ENCODE measurements at places on chromosomes 2 and 18.
A peak's percentile ranks its signal among the peaks of the same experiment; 100 is the strongest.

DNA sequence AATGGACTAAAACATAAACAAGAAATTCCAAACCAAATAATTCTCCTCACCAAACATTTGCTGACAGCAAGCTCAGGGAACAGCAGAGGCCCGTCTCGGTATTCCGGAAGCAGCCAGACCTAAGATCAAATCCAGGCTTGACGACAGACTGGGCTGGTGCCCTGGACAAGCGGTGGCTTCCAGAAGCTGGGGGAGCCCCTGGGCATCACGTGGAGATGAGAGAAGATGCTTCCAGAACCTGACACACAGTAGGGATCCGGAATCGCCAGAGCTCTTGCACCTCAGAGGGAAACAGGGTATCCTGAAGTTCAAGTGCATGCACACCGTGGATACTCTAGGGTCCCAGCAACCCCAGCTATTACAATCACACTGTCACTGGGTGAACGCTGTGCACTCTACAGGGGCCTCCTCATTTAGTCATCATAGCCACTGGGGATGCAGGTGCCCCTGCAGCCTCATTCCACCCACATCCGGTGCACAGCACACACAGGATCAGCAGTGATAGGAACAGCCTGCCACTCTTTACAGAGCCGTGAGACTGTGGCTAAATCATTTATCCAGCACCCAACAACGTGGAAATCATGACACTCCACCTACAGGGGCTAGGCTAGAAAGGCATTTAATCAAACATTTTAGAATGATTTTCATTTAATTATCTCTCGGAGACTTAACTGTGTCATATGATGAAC, 102.6 kb downstream of the HDAC4 start:
- DNase-seq: peak; percentile 19

- DNase-seq: no peak
Observed at GRCh38 chr2:27931361-27931950, 40.9 kb downstream of the BABAM2 start.

DNA sequence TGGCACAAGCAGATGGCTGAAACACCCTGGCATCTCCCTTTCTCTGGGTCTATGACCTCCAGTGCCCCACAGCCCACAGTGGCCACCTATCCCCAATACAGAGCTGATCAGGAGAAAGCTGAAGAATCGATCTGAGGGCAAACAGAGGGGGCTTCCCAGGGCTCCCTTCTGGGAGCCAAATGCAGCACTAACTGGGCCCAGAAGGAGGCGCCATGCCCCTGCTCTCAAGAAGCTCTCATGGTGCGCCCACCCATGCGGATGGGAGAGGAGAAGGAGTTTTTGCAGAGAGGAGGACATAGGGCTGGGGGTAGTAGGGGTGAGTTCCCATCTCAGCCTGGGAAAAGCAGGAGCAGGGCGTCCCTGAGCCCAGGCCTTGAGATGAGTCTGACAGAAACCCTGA, 787.3 kb upstream of the RAB6C start:
- DNase-seq: no peak

DNA sequence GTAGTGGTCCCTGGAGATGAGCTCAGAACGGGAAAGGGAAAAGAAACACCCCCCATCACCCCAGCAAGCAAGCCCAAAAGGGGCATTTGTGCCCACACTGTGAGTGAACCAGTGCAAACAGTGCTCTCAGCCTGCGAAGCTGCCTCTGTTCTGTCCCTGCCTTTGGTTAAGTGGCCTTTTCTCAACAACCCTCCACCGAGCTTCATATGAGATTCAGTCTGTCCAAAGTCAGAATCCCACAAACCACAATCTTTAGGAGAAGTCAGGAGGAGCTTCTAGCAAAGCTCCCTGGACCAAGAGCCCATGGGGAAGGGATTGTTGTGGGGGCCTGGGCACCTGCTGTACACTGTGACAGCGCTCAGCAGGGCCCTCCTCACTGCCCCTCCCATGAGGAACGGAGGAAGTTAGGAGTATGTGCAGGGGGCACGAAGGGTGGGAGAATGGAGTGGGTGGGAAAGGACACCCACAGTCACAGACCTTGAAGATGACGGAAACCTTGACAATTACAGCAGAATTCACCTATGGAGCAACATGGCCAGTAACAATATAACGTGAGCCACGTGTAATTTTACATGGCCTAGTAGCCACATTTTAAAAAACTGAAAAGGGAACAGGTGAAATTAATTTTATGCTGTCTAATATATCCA, 119.5 kb downstream of the SMAD7 start:
- peak; percentile 70 for DNase-seq

GRCh38 chr2:46236876-46237859, 60.0 kb upstream of the EPAS1 start:
- no peak for DNase-seq

- no peak for DNase-seq
Observed at GRCh38 chr18:21805771-21806366, 65.3 kb downstream of the MIB1 start.

DNA sequence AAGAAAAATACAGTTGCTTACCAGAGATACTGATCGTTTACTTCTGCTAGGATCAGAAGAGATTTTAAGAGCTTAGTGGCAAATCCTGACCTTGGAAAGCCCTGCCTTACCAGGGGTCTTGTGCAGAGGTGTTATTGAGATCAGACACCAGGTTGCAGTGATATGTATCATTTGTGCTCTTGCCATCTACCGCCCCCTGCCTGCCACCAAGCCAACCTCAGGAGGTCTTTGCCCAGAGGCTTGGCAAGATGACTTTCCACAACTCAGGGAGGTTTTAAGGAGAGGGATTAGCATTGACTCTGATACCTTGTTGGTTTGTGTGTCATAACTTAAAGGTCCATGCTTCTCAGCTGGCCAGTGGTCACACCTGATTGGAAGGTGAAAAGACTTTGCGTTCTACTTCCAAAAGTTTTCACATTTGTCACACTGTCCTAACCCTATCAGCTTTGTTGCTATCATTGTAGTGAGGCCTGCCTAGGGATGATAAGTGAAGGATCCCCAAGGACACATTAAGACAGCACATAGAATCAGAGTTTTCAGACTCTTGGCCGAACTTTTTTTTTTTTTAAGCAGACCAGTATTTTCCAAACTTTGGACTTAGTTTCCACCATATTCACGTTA, 46.2 kb upstream of the MGAT5 start:
- no peak for DNase-seq

- no peak for DNase-seq
Observed at GRCh38 chr2:230225486-230225885, at the start of gene SP140. Gene SP140, plus strand, starts transcription at chr2:230225736. Its CDS starts 109 bp downstream, at chr2:230225845.

GRCh38 chr2:155151945-155152344, 453.4 kb downstream of the KCNJ3 start:
- DNase-seq: no peak

DNA sequence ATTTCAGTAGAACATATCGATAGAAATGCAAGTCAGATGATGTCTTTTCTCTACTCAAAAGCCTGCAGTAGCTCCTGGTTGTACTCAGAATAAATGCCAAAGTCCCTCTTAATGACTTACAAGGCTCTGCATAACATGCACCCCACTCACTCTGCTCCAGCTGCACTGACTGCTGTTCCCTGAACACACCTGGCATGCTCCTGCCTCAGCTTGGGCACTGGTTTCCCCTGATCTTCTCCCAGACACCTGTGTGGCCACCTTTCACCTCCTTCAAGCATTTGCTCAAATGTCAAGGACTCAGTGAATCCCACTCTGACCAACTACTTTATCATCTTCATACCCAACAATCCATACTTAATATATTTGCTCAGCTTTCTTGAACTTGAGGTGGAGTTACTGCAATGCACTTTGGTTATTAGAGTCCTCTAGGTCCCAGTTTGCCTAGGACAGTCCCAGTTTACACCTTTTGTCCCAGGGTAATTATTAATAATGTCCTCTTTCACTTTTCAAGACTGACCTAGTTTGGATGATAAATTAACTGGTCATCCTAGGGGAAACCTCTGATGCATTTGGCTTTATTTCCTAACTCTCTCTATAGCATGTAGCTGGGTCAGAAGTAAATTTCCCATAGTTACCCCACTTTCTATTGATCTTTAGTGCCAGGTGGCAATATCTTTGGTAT, 44.1 kb downstream of the ACAA2 start:
- no peak for DNase-seq

GRCh38 chr2:21288299-21288698, 164.5 kb downstream of the TDRD15 start:
- DNase-seq: no peak

- DNase-seq: no peak
Observed at GRCh38 chr2:194203898-194204297, 1453.1 kb upstream of the SLC39A10 start.

DNA sequence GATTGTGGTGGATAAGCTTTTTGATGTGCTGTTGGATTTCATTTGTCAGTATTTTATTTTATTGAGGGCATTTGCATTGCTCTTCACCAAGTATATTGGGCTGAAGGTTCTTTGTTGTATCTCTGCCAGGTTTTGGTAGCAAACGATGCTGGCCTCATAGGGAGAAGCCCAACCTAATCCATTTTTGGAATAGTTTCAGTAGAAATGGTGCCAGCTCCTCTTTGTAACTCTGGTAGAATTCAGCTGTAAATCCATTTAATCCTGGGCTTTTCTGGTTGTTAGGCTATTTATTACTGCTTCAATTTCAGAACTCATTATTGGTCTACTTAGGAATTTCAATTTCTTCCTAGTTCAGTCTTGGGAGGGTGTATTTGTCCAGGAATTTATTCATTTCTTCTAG, 309.8 kb upstream of the SETBP1 start:
- DNase-seq: no peak

- DNase-seq: no peak
Observed at GRCh38 chr2:104406261-104406726, 447.6 kb upstream of the POU3F3 start.

- peak; percentile 55 for DNase-seq
Observed at GRCh38 chr2:198873503-198874471, 584.0 kb downstream of the SATB2 start.

- DNase-seq: no peak
Observed at GRCh38 chr2:234218266-234219045, 168.0 kb downstream of the SPP2 start.

DNA sequence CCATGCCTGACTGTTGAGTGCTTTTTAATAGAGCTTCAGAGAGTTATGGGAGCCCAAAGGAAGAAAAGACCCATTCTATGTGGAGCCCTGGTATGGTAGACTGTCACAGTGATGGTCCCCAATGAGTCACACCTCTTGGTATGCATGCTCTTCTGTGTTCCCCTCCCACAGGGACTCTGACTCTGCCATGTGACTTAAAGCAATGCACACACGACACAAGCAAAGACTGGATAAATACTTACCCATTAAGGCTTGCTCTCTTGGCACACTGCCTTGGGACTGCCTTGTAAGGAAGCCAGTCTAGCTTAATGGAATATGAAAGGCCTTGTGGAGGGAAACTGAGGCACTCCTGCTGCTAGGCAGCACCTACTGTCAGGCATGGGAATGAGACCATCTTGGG, 16.7 kb upstream of the DTNB start:
- peak; percentile 56 for DNase-seq

DNA sequence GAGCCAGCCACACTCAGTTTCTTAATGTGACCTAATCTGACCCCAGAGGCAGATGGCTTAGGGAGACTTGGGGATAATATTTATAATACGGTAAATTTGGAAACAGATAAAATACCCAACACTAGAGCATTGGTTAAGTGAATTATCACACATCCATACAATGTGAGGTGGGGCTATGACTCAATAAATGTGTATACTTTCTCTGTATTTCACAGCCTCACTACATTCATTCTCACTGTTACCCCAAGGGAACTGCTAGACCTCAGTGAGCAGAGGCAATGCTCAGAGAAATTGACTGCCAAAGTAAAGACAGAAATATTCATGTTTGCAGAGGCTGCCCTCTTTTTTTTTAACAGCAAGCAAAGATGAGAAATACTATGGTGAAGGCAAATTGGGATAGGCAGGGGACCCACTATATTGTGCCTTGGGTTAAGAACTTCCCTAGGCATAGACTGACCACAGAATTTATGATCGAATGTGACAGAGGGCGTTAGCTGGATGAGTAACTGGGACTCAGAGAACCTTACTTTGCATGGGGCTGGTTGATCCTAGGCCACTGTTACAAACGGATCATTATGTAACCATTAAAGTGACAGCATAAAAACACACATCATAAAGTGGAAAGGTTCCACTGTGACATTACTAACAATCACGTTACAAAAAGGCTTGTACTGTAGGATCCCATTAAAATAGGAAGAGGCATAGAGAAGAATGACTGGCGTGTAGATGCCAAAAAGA, 246.0 kb upstream of the LYPD1 start:
- peak; percentile 76 for DNase-seq

DNA sequence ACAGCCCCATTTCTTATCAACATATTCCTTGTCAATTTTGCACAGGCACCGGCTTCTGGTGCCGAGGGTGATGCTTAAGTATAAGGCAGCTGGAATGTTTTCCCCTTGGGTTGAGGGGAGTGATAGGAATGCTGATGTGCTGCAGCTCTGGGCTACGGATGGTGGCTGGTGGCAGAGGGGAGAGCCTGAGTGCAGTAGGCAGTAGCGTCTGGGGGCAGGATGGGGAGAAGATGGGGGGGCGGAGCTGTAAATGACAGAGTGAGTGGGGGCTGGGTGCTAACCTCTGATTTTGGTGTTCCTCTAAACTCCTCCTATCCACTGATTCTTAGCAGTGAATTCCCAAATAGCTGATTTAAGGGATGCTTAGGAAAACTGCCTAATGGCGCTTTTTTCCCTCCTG, 20.7 kb downstream of the TMEM178A start:
- no peak for DNase-seq

DNA sequence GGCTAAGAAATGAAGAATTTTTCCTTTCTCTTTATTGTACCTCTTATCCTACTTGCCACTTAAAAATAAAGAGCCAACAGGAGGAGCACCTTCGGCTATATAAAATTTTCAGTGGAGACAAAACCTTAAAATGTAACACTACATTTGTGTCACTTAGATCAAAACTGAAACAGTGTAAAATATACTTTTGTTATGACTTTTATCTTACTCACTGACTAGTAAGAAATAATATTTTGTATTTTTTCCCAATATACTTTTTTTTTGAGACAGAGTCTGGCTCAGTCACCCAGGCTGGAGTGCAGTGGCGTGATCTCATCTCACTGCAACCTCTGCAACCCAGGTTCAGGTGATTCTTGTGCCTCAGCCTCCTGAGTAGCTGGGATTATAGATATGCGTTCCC, 28.3 kb downstream of the KCNJ13 start:
- DNase-seq: no peak

DNA sequence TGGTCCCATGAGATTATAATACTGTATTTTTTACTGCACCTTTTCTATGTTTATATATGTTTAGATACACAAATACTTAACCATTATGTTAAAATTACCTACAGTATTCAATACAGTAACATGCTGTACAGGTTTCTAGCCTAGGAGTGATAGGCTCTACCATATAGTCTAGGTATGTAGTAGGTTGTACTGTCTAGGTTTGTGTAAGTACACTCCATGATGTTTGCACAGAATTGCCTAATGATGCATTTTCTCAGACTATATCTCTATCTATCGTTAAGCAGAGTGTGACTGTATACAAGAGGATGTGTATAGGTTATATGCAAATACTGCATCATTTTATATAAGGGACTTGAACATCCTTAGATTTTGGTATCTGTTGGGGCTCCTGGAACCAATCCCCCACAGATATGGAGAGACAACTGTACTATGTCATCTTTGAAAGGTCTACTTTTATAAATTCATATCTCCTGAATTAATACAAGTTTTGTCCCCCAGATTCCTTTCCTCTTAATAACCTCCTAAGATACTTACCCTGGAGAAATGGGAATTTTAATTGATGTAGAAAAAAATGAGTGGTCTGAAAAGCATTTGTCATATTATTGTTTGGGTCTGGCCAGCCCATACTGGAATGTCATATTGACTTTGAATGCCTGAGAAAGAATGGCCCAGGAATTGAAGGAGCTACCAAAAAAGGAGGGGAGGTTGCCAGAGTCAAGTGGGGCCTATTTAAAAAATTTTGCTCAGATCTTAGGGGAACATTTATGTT, 36.6 kb downstream of the EHBP1 start:
- DNase-seq: peak; percentile 32

- DNase-seq: peak; percentile 57
Observed at GRCh38 chr18:79922971-79923411, 28.5 kb downstream of the SLC66A2 start.
